ENCODE measurements at places on chromosomes 12 and 14.
A peak's percentile ranks its signal among the peaks of the same experiment; 100 is the strongest.

DNA sequence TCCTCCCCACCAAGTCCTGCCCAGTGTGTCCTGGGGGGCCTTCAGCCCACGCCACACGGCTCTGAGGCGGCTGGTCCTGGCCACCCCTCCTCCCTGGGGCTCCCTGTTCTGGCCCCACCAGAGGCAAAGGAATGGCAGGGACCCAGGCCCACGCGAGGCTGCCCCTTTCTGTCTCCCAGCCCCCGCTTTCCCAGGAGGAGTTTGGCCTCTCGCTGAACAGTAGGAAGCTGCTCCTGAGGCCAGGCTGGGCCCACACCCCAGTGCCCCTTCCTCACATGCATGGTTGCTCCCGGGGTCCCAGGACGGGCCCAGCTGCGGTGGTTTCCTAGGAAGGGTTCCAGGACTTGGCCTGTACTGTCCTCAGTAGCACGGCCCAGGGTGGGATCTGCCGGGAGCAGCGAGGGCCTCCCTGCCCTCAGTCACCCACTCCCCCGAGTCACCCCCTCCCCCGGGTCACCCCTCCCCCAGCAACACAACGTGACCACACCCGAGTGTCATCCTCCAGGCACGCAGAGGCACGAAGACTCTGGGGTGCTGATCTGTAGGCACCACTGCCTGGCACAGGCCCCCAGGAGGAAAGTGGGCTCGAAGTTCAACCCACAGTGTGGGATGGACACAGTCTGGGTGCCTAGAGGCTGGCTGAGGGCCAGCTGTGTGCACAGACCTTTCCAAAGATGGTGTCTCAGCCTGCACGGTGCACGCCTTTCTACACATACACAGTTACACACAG lies 33.0 kb downstream of the LRCOL1 start:
- DNase-seq = no peak

GRCh38 chr12:131818821-131819585 lies 9.2 kb upstream of the MMP17 start:
- DNase-seq = no peak

- DNase-seq = no peak
Observed at GRCh38 chr12:108519558-108519957, 4.5 kb downstream of the FICD start.

GRCh38 chr12:27554421-27555186 lies 30.6 kb downstream of the PPFIBP1 start:
- peak; percentile 86 for DNase-seq

DNA sequence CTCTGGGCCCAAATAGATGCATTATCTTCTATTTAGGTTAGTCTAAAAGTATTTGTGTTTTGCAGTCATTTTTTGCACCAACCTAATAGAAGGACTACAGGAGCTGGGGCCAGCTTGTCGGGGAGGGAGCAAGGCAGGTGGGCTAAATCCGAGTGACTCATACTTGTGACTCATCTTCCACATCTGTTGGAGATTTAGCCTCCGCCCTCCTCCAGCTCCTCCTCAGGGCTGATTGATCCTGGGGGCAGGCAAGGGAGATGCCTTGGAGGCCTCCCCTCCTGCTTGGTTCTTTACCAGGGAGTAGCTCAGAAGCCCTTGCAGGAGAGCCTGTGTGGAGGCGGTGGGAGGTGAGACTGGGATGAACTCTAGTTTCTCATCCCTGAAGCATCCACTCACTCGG lies 27.9 kb downstream of the RHOF start:
- peak; percentile 79 for DNase-seq

DNA sequence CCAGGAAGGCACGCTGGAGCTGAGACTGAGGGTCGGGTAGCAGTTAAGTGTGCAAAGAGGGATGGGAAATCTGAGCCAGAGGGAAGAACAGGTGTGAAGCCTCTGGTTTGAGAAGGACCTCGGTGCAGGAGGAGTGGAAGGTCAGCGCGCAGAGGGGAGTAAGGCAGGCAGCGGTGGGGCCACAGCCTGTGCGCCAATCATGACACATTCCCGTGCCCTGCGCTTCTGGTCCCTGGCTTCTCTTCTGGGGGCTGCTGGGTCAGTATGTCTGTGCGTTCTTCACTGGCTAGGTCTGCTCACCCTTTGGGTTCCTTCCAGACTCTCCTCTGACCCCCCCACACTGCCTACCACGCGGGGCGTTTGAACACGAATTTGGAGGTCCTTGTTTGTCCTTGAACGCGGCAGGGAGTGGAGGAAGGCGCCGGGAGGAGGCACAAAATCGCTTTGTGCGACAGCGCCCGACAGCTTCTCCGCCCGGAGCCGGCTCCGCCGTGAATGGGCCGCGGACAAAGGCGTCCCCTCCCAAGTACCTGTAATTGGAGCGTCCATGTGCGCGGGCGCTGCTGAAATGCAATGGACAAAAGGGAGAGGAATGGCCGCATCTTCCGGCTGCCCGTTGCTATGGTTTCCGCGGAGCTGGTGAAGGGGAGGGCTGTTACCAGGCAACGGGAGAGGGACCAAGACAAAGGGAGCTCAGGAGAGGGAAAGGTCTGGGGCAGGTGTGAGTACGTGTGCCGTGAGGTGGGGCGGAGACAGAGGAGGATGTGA lies 207.2 kb upstream of the SRRM4 start:
- DNase-seq = no peak

- DNase-seq = peak; percentile 84
Observed at GRCh38 chr12:12686925-12687324, 9.1 kb downstream of the GPR19 start.

DNA sequence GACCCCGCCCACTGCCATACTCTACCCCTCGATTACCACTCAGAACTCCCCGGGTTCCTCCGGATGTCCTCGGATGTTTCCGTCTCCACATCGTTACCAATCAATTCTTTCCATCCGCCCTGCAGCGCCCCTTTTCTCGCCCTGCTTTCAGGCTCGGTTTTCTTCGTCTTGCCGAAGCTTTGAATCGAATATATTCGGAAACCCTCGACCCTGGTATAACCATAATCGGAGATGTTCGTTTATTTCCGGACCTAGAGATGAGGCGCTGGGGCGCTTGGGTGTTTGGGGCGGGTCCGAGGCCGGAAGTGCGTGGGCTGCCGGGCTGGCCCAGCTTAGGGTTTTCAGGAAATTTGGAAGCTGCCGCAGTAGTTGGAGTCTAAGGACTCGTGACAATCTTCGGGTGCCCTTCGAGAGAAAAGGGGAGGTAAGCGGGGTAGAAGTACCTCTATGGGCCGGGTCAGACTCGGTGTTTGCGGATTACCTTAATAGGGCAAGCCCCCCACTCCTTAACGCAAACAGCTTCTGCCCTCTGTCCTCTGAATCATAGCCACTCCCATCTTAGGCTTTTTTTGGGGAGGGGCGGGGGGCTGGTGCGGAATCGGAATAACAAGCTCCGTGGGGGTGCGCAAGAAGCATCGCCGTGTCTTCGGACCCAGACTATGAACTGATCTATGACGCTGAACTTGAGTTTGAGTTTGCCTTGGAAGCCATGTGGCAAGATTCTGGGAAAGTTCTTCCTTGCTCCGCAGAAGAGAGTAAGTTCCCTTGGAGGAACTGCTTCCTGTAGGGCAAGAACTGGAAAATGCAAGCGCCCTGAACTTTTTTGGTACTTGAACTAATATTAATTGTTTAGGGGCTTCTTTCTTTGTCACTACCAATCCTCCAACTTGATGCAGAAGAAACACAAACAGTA lies at the start of gene C14orf119:
Gene C14orf119 (plus strand): TSS at position 310 of the 913 bp plus-strand sequence. CDS start 2,154 bp downstream, outside the sequence.
- DNase-seq = peak; percentile 99

- DNase-seq = no peak
Observed at GRCh38 chr12:1517734-1518525, 76.5 kb downstream of the FBXL14 start.

DNA sequence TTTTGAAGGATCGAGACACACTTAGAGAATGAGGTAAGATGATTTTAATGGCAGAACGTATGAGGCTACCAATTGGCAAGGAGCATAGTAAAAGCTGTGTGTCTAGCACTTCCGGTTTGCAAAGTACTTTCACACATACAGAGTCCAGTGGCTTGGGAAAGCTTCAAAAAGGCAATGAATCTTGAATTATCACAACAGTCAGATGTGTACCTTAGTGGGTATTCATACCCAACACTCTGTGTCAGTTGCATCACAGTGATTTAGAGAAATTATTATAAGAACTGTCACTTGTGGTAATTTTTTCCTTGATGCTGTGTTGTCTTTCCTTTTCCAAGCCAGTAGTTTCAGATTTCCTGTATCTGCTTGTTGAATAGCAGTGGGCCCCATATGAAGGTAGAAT lies 424.1 kb downstream of the PCNX1 start:
- DNase-seq = peak; percentile 22

GRCh38 chr12:126843915-126844669 lies 1422.9 kb upstream of the TMEM132C start:
- no peak for DNase-seq

GRCh38 chr12:6333566-6333965 lies 8.3 kb downstream of the TNFRSF1A start:
- DNase-seq = peak; percentile 75

DNA sequence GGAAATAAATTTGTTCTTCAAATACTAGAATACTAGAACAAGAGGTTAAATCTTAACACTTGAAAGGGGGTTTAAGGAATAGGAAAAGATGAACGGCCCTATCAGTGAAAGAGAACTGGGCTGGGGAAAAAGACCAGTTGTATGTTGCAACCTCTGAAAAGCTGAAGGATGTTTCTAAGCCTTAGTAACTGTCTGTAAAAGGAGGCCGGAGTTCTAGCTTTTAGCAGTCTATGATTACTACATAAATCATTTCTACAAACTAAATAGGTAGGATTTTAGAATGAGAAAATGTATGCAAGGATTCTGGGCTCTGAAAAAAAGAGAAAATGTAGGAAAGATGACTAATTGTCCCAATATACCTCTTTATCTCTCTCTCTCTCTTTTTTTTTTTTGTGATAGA lies 4.9 kb downstream of the CERS5 start:
- DNase-seq = no peak

- DNase-seq = peak; percentile 84
Observed at GRCh38 chr12:113149361-113150150, at the start of gene CFAP73. Gene CFAP73 (plus strand): TSS chr12:113149724. CDS start chr12:113149858, 134 bp downstream.

- DNase-seq = no peak
Observed at GRCh38 chr14:21902561-21903181, 229.1 kb upstream of the OR4E1 start.

DNA sequence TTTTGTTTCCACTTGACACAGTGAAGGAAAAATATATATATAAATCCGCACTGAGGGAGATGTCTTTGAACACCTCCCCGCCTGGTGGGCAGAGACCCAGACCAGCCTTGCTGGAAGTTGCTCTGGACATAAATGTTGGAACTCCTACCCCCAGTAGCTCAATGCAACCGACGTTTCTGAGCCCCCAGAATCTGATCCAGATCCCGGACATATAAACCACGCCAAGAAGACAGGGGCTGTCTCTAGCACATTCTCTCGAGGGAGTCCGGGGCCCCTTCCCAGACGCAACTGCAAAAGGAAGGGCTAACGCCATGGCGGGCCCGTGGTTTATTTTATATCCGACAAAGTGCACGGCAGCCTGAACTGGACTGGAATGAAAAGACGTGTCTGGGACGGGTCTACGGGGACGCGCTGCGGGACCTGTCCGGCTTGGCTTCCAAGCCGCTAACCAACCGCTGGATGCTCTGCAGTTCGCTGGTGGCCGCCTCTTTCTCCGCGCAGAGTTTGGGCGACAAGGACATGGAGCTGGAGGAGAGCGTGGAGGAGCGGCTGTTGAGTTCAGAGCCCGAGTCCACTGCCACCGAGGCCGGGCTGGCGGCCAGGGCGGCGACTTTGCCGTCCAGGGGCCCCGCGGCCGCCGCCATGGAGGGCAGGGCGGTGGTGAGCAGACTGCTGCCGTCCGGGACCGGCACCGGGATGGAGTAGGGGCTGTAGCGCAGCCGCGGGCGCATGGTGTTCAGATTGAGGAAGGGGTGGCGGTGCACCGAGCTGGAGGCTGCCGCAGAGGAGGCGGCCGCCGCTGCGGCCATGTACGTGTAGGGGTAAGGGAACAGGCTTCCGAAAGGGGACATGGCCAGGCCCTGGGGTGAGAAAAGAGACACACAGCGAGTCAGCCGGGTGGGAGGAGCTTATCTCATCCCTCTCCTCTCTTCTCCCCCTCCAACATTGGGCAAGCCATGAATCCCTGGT lies 12.2 kb downstream of the TBX3 start:
- peak; percentile 24 for DNase-seq

- no peak for DNase-seq
Observed at GRCh38 chr12:48961801-48962200, 4.5 kb upstream of the ARF3 start.

- no peak for DNase-seq
Observed at GRCh38 chr12:64797156-64797555, 27.3 kb upstream of the TBC1D30 start.

- DNase-seq = no peak
Observed at GRCh38 chr12:130619385-130620001, 96.6 kb downstream of the RIMBP2 start.

- DNase-seq = peak; percentile 96
Observed at GRCh38 chr14:69716478-69717187, 50.3 kb upstream of the SRSF5 start.

Data from AG10803 (cell line).